AG08396 (cell line): ENCODE measurements at places on chromosomes 12 and 14.

DNA sequence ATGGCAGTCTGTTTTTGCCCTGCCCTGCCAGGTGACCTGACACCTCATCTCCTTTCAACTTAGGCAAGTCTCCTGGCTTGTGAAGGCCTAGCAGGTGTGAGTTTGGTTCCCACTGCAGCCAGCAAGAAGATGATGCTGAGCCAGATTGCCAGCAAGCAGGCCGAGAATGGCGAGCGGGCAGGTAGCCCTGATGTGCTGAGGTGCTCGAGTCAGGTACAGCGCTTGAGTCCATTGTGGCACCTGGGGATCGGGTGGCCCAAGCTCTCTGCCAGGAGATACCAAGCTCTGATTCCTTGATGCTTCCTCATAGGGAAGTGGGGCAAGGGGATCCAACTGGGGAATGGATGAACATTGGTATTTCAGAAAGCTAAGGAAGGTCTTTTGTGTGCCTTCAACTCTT lies 4.1 kb upstream of the CSAD start:
- DNase-seq = peak; percentile 1

DNA sequence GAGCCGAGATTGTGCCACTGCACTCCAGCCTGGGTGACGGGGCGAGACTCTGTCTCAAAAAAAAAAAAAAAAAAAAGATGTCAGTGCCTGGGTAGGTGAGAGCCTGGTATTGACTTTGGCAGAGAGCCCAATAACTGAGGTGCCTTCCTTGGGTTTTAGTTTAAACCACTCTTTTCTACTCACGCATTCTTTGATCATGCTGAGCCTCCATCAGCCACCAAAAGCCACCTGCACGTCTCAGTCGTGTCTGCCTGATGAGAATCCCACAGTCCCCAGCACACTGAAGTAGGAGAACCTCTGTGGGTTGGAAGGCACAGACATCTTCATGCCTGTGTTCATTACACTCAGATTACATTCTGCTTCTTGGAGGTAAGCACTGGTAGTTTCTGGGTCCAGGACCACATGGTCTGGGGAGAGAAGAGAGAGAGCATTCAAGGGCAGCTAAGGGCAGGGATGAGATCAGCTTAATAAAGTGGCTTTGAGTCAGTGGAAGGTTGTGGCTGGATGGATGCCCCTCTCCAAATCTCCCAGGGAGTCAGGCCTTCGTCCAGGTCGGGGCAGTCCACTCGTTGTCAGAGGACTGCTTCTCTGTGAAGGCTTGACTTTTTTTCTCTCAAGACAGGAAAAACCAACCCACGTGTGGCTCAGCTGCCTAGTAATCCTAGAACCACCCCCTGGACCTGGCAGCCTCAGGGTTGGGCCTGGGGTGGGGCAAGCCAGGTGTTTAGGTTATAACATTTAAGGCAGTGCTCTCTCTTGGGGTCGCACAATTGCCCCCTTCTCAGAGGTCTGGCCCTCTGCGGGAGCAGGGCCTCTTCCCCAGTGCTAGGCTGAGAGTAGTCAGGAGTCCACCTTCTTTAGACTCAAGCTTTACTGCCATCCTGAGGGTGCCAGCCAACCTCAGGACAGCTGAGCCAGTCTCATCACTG lies 32.6 kb upstream of the MAX start:
- no peak for DNase-seq

DNA sequence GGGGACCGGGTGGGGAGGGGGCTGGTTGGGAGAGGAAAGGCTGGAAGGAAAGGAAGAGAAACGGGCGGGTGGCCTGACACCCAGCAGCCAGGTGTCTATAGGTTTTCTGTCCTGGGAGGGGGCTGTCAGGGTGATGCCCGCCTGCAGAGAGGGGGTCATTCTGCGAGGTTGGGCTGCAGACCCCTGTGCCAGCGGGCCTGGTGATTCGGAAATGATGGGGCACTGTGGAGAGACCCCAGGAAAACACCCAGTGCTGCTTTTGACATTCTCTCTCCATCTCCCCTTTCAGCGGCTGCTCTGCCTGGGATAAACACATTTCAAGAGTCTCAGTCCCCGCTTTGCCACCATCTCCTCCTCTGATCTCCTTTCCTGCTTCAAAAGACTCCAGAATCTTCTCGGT lies 168.5 kb upstream of the RTL1 start:
- no peak for DNase-seq

DNA sequence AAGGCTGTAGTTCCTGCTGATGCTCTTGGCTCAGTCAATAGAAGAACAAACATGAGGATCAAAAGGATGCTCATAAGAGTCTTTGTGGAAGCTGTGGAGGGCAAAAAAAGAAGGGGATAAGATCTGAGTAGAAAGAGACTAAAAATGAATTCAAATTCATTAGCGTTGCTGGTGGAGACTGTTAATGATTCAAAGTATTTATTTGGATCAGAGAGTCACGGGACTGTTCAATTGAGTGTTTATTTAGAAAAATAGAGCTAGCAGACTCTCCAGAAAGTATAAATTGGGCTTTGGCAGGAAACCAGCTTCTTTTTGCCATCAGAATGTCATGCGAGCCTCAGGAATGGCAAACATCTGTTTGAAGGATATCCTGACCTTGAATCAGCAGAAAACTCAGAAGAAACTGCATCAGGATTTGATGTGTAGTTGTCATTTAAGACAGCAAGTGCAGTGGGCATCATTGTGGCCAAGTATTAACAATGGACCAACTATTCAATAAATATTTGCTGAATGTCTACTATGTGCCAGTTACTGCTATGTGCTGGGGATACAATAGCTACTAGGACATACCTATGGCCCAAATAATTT lies 126.4 kb downstream of the TBC1D30 start:
- no peak for DNase-seq

DNA sequence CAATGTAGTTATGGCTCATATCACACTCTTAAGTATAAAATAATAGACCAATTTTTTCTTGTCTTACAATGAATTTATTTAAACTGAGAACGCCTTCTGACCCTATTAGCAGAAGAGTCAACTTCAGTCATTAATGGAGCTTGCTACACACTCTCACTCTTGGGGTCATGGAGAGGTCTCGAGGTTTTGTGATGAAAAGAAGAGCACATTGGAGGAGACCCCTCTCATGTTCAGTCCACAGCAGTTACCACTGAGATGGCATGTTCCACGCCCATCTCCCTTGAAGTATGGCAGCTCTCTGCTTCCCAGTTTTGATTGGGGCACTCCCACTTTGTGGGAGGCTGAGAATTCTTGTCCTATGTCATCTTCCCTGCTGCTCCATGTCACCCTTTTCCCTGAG lies 266.4 kb downstream of the RPS29 start:
- DNase-seq = no peak

- no peak for DNase-seq
Observed at GRCh38 chr12:132588821-132589669, 21.3 kb downstream of the LRCOL1 start.

DNA sequence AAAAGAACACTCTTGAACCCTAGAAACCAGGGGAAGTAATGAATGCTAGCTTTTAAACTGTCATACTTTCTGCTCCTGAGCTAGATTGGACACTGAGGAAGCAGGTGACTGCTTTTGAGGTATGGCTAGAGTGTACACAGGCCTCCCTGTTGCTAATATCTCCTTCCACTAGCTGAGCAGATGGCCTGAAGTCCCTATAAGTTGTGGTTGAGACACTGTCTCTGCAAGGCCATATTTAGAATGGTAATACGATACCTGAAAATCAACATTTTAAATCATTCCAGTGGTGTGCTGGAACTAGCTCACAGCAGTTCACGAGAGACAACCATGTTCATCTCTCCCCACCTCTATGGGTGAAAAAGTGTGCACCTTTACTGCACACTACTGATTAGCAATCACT lies 46.4 kb upstream of the BMP4 start:
- DNase-seq = no peak

DNA sequence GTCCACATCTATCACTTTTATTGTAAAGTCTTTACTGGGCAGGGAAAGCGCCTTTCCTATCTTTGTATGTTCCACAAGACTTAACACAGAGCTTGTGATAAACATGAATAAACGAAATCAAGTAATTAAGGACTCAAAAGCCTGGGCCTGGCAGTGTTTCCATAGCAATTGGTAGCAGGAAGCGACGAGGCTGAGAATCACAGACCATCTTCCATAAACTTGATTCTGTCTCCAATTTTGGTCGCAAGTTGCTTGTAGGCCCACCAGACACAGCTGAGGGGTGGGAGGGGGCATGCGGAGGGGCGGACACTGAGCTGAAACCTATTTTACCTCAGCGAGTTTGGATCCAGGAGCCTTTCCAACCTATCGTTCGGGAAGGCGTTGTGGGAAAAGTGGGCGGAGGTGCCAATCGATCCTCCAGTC lies 302 bp downstream of the CCDC38 start:
- no peak for DNase-seq

DNA sequence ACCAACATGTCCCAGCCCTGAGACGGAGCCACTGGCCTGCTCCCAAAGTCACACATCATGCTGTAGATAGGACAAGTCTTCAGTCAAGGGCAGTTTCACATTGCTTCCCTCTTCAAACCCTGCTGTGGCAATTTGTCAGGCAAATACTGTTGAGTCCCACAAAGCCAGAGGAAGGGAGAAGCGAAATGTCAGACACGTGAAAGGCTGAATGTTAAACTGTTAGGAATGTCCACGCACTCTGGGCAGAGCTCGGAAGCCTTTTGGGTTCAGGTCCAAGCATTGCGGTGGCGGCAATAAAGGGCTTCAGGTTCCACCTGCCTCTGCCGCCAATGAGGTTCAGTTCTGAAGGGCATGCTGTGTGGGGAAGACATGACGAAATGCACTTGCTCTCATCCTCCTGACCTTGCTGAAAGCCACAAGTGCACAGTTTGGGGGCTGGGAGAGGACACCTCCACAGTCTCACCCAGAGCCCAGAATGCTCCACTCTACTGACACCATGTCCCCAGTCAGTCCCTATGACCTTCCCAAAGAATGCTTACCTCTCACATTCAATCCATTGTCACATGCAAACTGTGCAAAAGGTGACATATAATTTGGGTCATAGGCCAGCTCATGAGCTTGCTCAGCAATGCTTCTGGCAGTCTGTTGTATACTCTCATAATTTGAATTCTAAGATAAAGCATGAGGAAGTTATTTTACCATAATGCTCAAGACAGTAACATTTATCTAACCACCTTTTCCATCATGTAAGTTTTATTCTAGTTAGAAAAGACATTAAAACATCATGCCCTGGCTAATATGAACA lies 35.7 kb downstream of the RAD9B start:
- DNase-seq = no peak

- DNase-seq = no peak
Observed at GRCh38 chr12:65857840-65858239, 33.6 kb downstream of the HMGA2 start.

DNA sequence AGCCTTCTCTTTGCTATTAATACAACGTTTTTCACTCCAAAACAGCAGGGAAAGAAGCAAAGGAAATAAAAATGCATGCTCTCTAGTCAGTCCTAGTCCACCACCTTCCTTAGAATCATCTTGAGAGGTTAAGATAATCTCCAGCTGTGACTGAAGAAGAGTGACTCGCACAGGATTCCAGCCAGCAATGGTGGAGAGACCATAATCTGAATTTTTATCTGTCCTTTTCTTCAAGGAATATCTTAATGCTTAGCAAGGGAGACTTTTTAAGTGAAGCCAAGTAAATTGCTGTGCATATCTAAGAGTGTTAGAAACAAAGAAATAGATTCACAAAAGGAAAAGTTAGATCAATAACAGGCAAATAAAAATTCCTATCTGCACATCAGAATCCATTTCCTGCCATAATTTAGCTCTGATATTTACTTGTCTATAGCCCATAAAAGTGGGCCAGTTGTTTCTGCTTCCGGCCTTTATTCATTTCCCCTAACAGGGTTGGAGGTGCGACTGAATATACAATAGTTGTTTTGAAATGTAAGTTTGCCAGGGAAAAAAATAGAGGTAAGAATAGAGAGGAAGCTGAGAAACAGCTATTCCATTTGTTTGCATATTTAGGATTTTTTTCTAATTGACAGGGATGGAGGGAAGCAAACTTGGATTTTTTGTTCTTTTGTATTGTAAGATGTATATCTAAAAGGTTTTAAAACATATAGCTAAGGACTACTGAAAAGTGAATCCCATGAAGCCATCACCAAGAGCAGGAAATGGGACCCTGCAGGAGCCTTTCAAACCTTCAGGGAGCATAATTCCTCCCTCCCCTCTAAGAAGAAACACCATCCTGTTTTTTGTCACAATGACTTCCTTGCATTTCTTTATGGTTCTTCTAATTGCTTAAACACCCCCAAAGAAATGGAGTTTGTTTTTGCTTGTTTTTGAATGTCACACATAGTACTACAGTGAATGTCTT lies 154.0 kb downstream of the ITPR2 start:
- peak; percentile 28 for DNase-seq

DNA sequence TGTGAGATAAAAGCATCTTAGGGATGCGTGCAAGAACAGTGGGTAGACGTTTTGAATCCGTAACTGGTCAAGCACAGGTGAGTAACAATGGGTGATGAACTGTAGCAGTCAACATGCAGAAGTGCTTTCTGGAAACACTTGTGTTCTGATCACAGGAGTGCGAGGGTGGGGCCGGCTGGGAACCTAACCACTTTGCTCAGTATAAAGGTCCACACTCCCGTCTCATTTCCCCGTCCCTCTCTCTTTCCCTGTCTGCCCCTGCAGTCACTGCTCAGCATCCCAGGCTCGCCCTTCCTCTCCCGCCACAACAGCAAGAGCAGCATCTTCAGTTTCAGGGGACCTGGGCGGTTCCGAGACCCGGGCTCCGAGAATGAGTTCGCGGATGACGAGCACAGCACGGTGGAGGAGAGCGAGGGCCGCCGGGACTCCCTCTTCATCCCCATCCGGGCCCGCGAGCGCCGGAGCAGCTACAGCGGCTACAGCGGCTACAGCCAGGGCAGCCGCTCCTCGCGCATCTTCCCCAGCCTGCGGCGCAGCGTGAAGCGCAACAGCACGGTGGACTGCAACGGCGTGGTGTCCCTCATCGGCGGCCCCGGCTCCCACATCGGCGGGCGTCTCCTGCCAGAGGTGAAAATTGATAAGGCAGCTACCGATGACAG lies 127.1 kb downstream of the FIGNL2 start:
- peak; percentile 71 for DNase-seq

DNA sequence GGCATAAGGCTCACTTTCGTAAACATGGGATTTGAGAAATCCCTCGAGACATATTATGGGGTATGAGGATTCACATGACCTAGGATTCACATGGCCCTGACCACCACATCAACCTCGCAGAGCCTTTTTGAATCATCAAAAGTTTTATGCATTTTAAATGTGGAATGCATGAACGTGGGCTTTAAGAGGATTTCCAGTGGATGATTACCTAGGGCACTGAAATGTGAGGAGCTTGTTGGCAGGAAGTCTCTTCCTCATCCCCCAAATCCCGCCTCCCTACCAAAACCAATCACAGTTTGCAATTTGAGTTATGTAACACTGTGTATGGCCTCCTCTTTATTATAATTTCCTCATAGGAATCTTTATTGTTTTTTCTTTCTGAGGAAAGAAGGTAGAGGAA lies 659.6 kb upstream of the TBX3 start:
- DNase-seq = no peak

DNA sequence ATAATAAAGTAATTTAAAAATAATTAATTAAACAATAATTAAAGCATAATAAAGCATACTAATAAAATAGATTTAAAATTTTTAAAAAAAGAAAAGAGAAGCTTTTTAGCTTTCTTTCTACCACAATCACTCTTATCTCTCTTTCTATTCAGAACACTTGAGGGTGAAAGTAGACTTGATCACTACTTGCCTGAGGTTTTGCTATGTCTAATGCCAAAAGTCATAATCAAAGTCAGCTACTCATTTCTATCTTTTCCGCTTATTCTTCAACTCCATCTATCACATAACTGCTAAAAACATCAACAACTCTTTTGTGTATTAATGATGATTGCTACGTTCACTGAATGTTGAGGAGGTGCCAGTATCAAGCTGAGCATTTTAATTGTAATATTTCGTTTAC lies 202.0 kb upstream of the KRR1 start:
- DNase-seq = no peak

GRCh38 chr12:87310126-87310525 lies 719.1 kb downstream of the C12orf50 start:
- no peak for DNase-seq
